ENCODE measurements at places on chromosomes 2 and 18. TPM values are rescaled to one million over a fixed set of nuclear protein-coding genes. Genes with fewer than 3 reads are reported as not detected.

The ZNF385B gene
- total RNA-seq, result not detected

The RTP5 gene
- not detected for total RNA-seq

The SLC14A1 gene
- 0.09 TPM for total RNA-seq

The MTHFD2 gene
- total RNA-seq, result 153 TPM

The CCL20 gene
- total RNA-seq, result 2.1 TPM

The FOXD4L1 gene
- not detected for total RNA-seq

Measured in endothelial cell of coronary artery (primary cell).